ENCODE measurements at places on chromosomes 1 and 21.

- DNase-seq, result no peak
Observed at GRCh38 chr1:184634296-184634695, 120.4 kb downstream of the EDEM3 start.

DNA sequence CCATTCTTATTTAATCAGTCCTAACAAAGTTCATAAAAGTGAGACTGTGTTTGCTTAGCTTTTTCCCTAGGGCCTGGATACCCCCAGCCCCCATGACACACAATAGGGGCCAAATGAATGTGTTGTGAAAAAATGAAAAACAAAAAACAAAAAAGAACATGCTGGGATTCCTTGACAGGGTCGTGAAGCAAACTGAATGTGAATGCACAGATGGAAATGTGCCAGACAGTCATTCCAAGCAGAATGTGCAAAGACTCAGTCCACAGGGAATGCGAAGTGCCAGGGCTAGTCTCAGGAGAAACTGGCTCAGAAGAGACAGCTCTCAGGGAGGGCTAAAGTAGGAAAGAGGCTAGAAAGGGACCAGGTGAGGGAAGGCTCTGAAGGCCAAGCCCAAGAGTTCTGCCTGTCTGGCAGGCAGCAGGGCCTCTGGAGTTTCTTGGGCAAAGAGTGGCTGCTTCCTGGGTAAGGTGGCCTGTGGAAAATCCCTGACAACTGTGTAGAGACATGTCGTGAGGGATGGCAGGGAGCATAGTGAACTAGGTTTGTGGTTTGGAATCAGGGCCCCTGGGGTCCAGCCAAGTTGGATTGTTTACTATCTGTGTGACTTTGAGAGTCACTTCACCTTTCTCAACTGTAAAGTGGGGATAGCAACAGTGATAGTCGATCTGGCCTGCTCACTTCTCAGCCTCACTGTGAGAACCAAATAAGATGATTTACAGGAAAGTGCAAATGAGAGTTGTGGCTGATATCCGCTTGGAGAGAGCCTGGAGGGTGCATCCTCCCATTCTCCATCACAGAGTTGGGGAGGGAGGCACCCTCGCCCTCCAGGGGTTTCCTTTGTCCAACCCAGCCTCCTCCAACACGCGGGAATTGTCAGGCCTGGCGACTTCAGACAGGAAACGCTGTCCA lies 1.2 kb upstream of the ADAM15 start:
- no peak for DNase-seq

DNA sequence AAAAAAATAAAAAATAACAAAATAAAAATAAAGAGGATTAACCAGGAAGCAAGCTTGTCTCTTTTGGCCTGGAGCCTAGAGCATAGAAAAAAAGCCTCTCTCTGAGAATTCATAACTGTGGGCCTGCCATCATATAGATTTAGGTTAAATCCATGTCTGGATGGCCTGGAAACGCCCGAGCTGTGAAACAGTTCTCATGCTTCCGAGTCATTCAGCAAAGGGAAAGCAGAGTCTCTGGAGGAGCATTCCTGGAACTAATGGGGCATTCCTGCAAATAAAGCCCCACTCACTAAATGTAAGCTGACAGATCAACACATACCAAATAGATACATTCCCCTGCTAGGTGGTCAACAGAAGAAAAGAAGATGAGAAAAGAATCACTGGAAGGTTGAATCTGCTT lies 75.8 kb upstream of the GNG4 start:
- no peak for DNase-seq

DNA sequence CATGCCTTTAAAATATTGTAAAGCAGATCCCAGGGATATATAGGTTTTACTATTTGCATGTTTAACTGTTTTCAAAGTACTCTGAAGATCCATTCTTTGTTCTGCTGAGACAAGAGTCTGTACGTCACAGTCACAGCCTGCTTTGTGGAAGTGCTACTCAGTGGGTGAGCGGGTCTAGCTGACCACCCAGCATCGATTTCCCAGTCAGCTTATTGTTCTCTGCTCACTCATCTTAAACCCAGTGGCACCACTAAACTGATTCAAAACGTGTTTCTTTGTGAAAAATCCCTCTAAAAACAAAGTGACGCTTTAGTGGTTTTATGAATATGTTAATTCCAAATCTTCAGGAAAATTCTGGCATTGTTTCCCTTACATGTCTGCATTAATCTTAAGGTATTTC lies 12.4 kb downstream of the PLPP3 start:
- no peak for DNase-seq

- no peak for DNase-seq
Observed at GRCh38 chr1:203269654-203270020, 35.7 kb upstream of the BTG2 start.

GRCh38 chr1:157450106-157450505 lies 102.2 kb downstream of the FCRL5 start:
- DNase-seq, result no peak

GRCh38 chr1:102105931-102106550 lies 109.3 kb upstream of the OLFM3 start:
- no peak for DNase-seq

GRCh38 chr1:202590126-202590525 lies 120.1 kb downstream of the SYT2 start:
- no peak for DNase-seq

- DNase-seq, result no peak
Observed at GRCh38 chr1:169529068-169529642, 43.4 kb upstream of the SLC19A2 start.

- DNase-seq, result no peak
Observed at GRCh38 chr1:176539018-176539417, 76.0 kb downstream of the PAPPA2 start.

DNA sequence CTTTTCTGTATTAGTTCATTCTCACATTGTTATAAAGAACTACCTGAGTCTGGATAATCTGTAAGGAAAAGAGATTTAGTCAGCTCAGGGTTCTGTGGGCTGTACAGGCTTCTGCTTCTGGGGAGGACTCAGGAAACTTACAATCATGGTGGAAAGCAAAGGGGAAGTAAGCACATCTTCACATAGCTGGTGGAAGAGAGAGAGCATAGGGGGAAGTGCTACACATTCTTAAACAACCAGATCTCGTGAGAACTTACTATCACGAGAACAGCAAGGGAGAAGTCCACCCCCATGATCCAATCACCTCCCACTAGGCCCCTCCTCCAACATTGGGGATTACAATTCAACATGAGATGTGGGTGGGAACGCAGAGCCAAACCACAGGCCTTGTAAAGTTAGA lies 37.9 kb upstream of the AHCTF1 start:
- no peak for DNase-seq

All from stimulated activated naive CD4-positive, alpha-beta T cell (primary cell).